ENCODE measurements at places on chromosomes 5 and 9. TPM values are rescaled to one million over a fixed set of nuclear protein-coding genes. Genes with fewer than 3 reads are reported as not detected.

Gene ASPN
- total RNA-seq: not detected

Gene TRIM7
- total RNA-seq: 2.9 TPM

Gene OLFM1
- 0.96 TPM for total RNA-seq

Gene ABO
- total RNA-seq: 1.8 TPM

Gene TUSC1
- total RNA-seq: 13.7 TPM

Gene ANKRD34B
- total RNA-seq: 1.5 TPM

Gene LCN15
- total RNA-seq: not detected

Gene GARNL3
- total RNA-seq: 2.7 TPM

Gene FAM153A
- total RNA-seq: 0.41 TPM

Gene ECPAS
- 70.2 TPM for total RNA-seq

Gene AHRR
- 2.6 TPM for total RNA-seq

Gene DRD1
- not detected for total RNA-seq

Gene CEP78
- total RNA-seq: 14.8 TPM

Gene PRPF4
- total RNA-seq: 34.4 TPM

Gene TRIM41
- total RNA-seq: 17.5 TPM

Gene IRX1
- 6.5 TPM for total RNA-seq

Gene ADAMTS13
- 2.0 TPM for total RNA-seq

Gene YTHDC2
- 20.4 TPM for total RNA-seq

Gene LRRTM2
- total RNA-seq: 0.25 TPM

Gene CAVIN4
- 3.6 TPM for total RNA-seq

Gene PRR16
- 1.0 TPM for total RNA-seq

Gene FIBCD1
- total RNA-seq: 2.3 TPM

Gene SYNPO
- 3.4 TPM for total RNA-seq

Gene RANBP17
- total RNA-seq: 7.1 TPM

Gene KLF4
- total RNA-seq: 38.7 TPM

Gene CD14
- total RNA-seq: 0.29 TPM

Gene DMGDH
- total RNA-seq: 2.9 TPM

Gene SHISAL2B
- total RNA-seq: not detected

Gene GRM6
- not detected for total RNA-seq

Gene LCNL1
- not detected for total RNA-seq

Gene EIF4E1B
- total RNA-seq: not detected

Gene FST
- total RNA-seq: 0.33 TPM

Gene FOXD4L3
- total RNA-seq: not detected

Gene GMCL2
- not detected for total RNA-seq

Gene SLC6A18
- total RNA-seq: not detected

Gene STKLD1
- total RNA-seq: 0.27 TPM

Gene MEIKIN
- total RNA-seq: not detected

Gene SERINC5
- total RNA-seq: 12.9 TPM

Gene FAM78A
- total RNA-seq: 1.0 TPM

Gene CARTPT
- total RNA-seq: not detected

Gene SH3GL2
- 3.5 TPM for total RNA-seq

Gene NFIL3
- total RNA-seq: 31.1 TPM

Gene NR4A3
- total RNA-seq: 0.41 TPM

Gene HMMR
- total RNA-seq: 7.1 TPM

Gene NXNL2
- 4.3 TPM for total RNA-seq

Gene ENTREP1
- total RNA-seq: 3.8 TPM

Gene SUSD3
- 1.3 TPM for total RNA-seq

Gene PCDHGA5
- 0.58 TPM for total RNA-seq

Gene SPRY4
- 34.7 TPM for total RNA-seq

Gene LPAR1
- total RNA-seq: 4.6 TPM

Gene ACTBL2
- 1.5 TPM for total RNA-seq

Gene CDC25C
- 2.0 TPM for total RNA-seq

Gene PCDHA5
- not detected for total RNA-seq

Gene DNAI1
- not detected for total RNA-seq

Gene LHFPL2
- 33.1 TPM for total RNA-seq

Data from kidney epithelial cell (primary cell).